ENCODE measurements at places on chromosomes 7 and 10. TPM values are rescaled to one million over a fixed set of nuclear protein-coding genes. Genes with fewer than 3 reads are reported as not detected.

GRCh38 chr10:88297103-88297502 is 286.0 kb downstream of the RNLS start:
- no peak for DNase-seq

- no peak for DNase-seq
Observed at GRCh38 chr7:80643336-80643915, 5.0 kb downstream of the CD36 start.

CISD1 gene
- 39.7 TPM for total RNA-seq

RPA3 gene
- 111 TPM for total RNA-seq

DNA sequence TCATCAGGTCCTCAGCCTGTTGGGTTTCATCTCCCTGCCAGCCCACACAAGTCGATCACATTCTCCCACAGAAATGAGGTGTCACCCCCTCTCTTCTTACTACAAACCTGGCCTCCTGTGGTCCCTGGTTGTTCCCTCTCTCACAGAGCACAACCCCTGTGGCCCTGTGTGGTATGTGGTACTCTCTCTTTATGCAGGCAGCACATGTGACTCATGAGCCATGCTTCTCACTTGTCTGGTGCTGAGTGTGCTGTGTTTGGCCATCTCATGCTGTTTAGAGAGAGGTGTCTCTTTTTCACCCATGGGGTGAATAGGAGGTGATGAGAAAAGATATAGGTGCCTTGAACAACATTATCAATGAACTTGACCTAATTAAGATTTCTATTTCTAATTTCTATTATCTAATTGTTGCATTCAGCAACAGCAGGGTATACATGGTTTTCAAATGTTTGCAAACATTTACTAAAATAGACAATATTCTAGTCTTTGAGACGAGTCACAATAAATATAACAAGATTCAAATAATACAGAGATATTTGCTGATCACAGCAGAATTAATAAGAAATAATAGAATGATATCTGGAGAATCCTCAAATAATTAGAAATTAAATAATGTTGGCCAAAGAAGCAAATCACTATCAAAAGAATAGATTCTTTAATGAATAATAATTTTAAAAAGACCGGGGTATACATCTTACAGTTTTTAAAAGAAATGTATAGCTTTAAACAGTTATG is 633.8 kb upstream of the IGFBP3 start:
- DNase-seq: no peak

DNA sequence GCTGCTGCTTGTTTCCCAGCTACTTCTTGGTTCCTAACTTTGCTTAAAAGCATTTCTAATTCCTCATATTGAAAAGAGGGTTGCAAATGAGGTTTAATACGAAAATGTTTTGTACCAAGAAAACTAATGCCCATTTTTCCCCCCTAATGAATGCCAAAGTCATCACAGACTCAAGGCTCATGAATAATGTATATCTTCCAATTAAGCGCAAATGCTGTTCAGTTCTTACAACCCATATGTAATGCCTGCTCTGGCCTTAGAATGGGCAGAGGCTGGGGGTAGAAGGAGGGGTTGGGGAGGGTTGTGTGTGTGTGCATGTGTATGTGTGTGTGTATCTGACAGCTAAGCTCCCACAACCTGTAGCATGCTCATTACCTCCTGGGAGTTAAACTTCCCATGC is 901.7 kb downstream of the KCNMA1 start:
- no peak for DNase-seq

All from activated T-helper 2 cell treated with anti-CD3 and anti-CD28 coated beads, Interferon-gamma antibody, Interleukin-2, Interleukin-4, amounts not matched to agents 10 μg/mL and 5 μg/mL and 100 μg/mL, durations not matched to agents 14 hours and 24 hours and 36 hours (primary cell).